ENCODE measurements at places on chromosomes 4 and X. TPM values are rescaled to one million over a fixed set of nuclear protein-coding genes. Genes with fewer than 3 reads are reported as not detected.

SLC4A4 gene
- total RNA-seq, result 0.26 TPM

TMSB15A gene
- 0.62 TPM for total RNA-seq

S100G gene
- not detected for total RNA-seq

ART3 gene
- not detected for total RNA-seq

DNAJB14 gene
- 46.1 TPM for total RNA-seq

FAM50A gene
- 56.6 TPM for total RNA-seq

MAGEA11 gene
- not detected for total RNA-seq

GJB1 gene
- 0.31 TPM for total RNA-seq

- no peak for DNase-seq
Measured at GRCh38 chrX:84258708-84259107, 70.7 kb upstream of the RPS6KA6 start.

DNA sequence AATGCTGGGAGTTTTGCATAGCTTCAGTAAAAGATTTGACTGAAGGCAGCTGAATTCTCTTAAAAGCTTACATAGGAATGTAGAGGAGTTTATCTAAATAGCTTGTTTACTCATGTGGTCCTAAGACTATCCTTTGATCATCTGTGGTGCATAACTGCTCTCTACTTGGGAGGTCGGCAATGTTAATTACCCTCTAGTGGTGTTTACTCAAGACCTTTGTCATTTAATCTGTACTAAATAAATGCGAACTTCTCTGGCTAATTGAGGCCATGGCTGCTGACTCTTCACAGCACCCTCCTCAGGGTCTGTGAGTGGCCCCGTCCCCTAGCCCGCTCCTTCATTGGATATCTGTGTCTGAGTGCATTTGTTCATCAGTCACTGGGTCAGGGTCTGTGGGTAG, 13.8 kb upstream of the TMEM33 start:
- no peak for DNase-seq

DNA sequence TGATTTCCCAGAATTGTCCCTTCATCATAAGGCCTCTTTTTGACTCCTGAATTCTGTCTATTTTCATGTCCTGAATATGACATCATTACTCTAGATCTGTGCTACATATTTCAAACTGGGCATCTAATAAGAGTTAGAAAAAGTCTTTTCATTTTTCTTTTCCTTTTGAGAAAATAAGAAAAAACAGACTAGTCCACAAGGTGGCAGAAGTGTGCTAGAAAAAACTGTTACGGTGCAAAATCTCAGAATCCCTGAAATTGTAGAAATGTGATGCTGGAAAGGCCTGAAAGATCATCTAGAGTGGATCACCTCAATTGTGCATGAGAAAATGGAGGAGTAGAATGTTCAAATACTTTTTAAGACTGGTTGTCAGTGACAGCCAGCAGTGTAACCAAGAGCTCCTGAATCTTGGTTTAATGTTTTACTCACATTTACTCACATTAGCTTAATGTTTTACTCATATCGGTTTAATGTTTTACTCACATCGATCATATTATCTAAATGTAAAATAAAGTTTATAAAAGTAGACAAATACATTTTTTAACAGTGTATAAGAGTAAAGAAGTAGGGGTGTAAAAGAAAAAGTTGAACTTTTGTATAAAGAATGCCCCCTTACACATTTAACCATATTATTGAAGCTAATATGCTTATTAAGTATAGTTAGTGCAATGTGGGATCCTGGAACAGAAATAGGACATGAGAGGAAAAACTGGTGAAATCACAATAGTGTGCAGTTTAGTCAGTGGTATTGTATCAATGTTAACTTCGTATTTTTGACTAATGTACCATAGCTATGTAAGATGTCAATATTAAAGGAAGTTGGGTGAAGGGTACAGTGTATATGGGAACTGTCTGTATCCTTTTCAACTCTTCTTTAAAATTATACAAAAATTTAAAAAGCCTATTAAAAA, 15.2 kb downstream of the ASB11 start:
- DNase-seq, result no peak

GRCh38 chr4:53748328-53748772, 157.1 kb upstream of the LNX1 start:
- DNase-seq, result no peak

DNA sequence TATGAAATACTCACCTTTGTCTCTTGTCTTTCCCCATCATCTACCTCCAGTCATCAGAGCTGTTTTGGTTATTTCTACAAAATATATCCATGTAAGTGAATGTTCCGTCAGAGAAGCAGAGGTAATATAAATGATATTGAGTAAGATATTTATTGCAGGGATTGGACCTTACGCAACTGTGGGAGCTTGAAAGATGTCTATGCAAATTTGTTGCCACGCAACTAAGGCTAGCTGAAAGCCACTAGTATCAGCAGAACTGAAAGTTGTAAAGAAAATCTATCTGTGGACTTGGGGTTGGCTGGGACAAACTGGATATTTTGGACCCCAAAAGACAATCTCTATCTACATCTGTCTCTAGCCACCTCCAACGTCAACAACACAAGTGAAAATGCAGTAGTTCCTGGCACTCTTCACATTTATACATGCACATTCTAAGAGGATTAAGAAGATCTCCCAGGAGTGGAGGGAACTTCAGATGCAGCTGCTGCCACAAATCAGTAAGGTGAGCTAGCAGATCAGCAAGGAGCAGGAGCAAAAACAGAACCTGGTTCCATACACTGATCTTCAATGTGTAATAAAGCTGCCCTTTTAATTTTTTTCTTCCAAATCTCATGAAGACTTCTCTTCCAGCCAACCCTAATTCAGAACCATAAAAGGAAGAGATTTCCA, 8.5 kb upstream of the CCSER1 start:
- no peak for DNase-seq

- DNase-seq, result no peak
Measured at GRCh38 chr4:145480257-145480656, 1.4 kb upstream of the SMAD1 start.

GRCh38 chr4:2068566-2068965, 9.4 kb downstream of the NAT8L start:
- DNase-seq, result no peak

GRCh38 chr4:1761130-1761689, 31.9 kb upstream of the FGFR3 start:
- DNase-seq, result no peak

GRCh38 chr4:30865691-30866090, 145.5 kb downstream of the PCDH7 start:
- DNase-seq, result no peak

GRCh38 chrX:77925764-77926163, 15.3 kb downstream of the ATP7A start:
- no peak for DNase-seq

DNA sequence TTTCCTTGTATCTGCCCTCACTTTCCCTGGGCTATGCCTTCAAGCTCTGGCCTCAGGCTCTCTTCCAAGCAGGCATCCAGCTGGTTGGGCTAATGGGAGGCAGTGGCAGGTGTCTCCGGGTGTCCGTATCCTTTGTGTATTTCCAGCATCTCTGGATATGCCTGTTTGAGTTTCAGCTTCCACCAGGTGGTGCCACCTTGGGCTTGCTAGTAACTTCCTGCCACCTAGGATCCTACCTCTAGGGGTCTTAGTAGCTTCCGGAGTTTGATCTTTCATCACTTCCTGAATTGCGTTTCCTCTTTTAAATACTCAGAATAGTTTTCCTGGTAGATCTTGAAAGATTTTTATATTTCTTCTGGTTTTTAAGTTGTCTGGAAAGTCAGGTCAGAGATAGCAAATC, 23.2 kb upstream of the ANOS1 start:
- no peak for DNase-seq

DNA sequence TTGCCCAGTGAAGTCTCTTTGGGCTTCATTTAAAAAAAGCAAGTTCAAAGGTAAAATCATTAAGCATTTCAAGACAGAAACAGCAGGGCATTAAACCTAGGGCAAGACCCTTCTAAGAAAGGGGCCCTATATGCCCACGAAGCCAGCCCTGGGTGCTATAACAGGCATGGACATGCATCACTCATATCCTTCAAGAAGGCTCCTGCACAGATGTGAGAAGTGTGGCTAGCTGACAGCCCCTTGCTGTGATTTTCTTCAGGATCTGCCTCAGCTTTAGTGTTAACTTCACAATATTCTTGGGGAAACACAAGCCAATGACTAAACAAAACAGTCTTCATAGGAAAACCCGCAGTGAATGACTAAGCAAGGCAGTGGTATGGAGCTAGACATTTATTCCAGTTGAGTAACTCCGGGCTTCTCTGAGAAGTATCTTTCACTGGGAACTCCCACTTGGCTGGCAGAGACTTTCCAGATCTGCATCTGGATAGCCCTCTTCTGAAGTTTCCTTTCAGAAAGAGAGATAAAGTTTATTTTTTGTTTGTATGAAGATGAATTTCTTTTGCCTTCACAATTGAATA, 11.9 kb upstream of the MAOA start:
- no peak for DNase-seq

- DNase-seq, result no peak
Measured at GRCh38 chr4:141294306-141294705, 73.6 kb downstream of the ZNF330 start.

DNA sequence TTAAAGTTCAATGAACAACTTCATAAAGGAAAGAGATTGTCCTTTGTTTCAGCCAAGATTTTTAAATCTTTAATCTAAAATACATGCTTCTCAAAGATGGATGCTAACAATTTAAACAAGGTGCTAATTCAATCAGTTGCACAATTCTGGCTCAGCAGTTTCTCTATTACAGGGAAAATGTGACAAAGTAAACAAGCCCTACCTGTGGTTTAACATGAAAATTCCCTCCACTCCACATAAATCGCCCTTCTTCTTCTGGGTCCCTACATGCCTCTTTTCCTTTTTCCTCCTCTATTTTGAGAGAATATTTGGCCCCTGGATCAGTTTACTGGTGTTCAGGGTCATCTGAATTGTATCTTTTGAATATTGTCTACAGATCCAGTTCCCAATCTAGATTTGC, 80.6 kb downstream of the FRYL start:
- DNase-seq, result no peak

GRCh38 chr4:176622251-176622948, 170.3 kb downstream of the VEGFC start:
- DNase-seq, result no peak

- no peak for DNase-seq
Measured at GRCh38 chr4:40209401-40209800, 12.6 kb downstream of the RHOH start.

DNA sequence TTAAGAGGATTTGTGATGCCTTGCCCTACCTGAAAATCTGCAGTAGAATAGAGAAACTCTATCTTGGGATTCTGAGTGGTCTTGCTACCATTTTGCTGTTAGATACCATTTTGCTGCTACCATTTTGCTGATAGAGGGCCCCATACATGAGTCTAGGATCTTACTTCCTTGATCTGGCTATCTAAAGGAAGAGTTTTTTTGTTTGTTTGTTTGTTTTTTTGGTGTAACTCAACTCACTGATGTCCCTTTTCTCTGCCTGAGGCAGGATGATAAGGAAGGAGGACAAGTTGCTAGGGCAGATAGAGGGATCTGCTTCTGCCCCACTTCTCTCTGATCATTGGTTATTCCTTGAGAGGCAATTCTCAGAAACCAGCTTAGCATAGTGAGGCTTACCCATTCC, 31.0 kb downstream of the XK start:
- no peak for DNase-seq

DNA sequence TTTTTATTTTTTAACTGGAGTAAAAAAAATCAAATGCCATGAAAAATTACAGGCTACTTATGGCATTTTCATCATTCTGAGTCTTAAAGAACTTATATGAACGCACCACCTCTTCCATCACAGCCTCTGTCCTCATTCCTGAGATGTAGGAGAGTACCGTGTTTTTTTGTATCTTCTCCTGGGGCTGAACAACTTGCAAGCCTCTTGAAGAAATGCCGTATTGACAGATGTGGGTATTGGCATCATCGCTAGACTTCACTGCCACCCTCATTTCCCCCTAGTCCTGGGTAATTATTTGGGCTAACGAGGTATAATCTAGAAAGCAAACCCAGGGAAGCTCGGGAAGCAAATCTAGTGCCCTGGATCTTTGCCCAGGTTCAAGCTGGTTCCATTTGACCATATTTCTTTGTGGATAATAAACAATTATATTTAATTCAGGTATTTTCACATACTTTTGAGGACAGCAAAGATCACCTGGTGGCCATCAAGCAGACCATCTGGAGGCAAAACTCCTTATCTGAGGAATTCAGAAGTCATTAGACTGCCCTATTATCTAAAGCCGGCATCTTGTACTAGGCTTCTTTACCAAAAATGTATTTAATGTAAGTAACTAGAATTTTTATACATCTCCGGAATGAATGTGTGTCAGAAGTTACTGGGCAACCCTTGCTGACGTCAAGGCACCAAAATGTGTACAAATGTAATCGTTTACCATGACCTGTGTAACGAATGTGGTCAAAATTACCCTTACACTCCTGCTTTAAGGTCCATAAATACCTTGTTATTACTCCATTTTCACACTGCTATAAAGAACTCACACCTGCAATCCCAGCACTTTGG, 55.9 kb upstream of the WDR19 start:
- DNase-seq, result no peak

DNA sequence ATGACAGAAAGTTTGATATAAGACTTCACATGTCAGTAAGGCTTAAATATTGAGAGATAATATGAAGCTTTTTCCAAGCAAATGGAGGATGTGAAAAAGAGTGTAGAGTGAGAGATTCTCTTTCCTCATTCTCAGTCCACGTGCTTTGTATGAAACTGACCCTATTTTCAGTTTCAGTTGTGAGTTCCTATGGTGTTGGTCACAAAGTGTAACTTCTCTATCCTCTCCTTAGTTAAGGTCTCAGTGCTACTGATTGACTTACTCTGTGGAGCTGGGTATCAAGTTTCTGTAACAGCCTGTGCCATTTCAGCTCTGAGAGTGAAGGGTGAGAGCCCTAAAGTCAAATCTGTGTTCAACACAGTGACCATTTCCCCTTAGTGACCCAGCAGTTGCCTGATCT, 277.2 kb downstream of the EPHA5 start:
- DNase-seq, result no peak

DNA sequence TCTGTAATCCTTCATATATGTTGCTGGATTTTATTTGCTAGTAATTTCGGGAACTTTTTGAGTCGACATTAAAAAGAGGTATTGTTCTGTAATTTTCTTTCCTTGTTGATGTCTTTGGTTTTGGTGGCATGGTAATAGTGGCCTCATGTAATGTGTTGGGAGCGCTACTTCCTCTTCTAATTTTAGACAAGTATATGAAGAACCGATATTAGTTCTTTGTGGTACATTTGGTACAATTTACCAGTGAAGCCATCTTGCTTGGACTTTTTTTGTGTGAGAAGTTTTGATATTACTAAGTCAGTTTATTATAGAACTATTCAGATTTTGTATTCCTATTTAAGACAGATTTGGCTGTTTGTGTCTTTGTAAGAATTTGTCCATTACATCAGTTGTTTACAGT, 669.2 kb upstream of the AADAT start:
- no peak for DNase-seq

GRCh38 chr4:61511716-61512488, 311.8 kb downstream of the ADGRL3 start:
- no peak for DNase-seq

Measured in activated T-cell treated with anti-CD3 and anti-CD28 coated beads, Interleukin-2, amount 50 U/mL, for 72 hours (primary cell).